ENCODE measurements at places on chromosomes 3 and 15. TPM values are rescaled to one million over a fixed set of nuclear protein-coding genes. Genes with fewer than 3 reads are reported as not detected.

Gene BTLA
- not detected for total RNA-seq

Gene DAPK2
- total RNA-seq: 14.8 TPM

Gene ABHD5
- 42.5 TPM for total RNA-seq

Gene CADM2
- not detected for total RNA-seq

Gene RPL39L
- 22.3 TPM for total RNA-seq

Gene DAZL
- total RNA-seq: not detected

Gene ZNF619
- 9.7 TPM for total RNA-seq

Gene ISL2
- not detected for total RNA-seq

Gene FSD2
- not detected for total RNA-seq

Gene WNT7A
- not detected for total RNA-seq

Gene NRG4
- not detected for total RNA-seq

Gene EFCAB12
- 0.22 TPM for total RNA-seq

Gene TNNC1
- 1.7 TPM for total RNA-seq

Gene LTF
- total RNA-seq: 0.26 TPM

Gene SLC9C1
- total RNA-seq: under 0.01 TPM

Gene LDHAL6B
- not detected for total RNA-seq

Gene P2RY14
- not detected for total RNA-seq

Gene PRR23B
- total RNA-seq: not detected

Gene GLCE
- total RNA-seq: 14.9 TPM

Gene TNFSF10
- total RNA-seq: 4.3 TPM

Gene ASB14
- 0.11 TPM for total RNA-seq

Gene AGTR1
- total RNA-seq: 0.43 TPM

Gene GLDN
- total RNA-seq: 56.1 TPM

Gene QTRT2
- 20.0 TPM for total RNA-seq

Gene LIPC
- total RNA-seq: 1.8 TPM

Gene SPINK8
- not detected for total RNA-seq

Gene GATM
- total RNA-seq: 0.76 TPM

Gene TOMM70
- 70.0 TPM for total RNA-seq

Gene SAMMSON
- not detected for total RNA-seq

Gene CCDC39
- total RNA-seq: not detected

Gene ABTB1
- total RNA-seq: 7.4 TPM

Gene KNG1
- not detected for total RNA-seq

Gene PIERCE2
- total RNA-seq: 4.6 TPM

Gene STRIT1
- total RNA-seq: not detected

Gene GOLGA8O
- 0.97 TPM for total RNA-seq

Gene HGD
- 0.13 TPM for total RNA-seq

Gene TMCO5A
- total RNA-seq: not detected

Data from articular chondrocyte of knee joint (primary cell).